Right cardiac atrium (tissue), 5 donors: ENCODE measurements at places on chromosomes 5 and 9. TPM values are rescaled to one million over a fixed set of nuclear protein-coding genes. Genes with fewer than 3 reads are reported as not detected.

- DNase-seq: no peak
Observed at GRCh38 chr9:126317513-126317912, 9.1 kb upstream of the MVB12B start.

- DNase-seq: no peak
Observed at GRCh38 chr5:8892926-8893325, 652.9 kb downstream of the SEMA5A start.

GRCh38 chr5:23234197-23234596 is 273.2 kb upstream of the PRDM9 start:
- no peak for DNase-seq

DNA sequence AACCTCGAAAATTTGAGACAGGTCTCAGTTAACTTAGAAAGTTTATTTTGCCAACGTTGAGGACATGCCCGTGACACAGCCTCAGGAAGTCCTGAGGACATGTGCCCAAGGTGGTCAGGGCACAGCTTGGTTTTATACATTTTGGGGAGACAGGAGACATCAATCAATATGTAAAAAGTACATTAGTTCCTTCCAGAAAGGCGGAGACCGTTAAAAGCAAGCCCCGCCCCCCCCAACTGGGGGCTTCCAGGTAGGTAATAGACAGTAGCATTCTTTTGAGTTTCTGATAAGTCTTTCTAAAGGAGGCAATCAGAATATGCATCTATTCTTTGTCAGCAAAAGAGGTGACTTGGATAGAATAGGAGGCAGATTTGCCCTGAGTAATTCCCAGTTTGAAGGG is 599 bp upstream of the MOCS2 start:
- no peak for DNase-seq

DNA sequence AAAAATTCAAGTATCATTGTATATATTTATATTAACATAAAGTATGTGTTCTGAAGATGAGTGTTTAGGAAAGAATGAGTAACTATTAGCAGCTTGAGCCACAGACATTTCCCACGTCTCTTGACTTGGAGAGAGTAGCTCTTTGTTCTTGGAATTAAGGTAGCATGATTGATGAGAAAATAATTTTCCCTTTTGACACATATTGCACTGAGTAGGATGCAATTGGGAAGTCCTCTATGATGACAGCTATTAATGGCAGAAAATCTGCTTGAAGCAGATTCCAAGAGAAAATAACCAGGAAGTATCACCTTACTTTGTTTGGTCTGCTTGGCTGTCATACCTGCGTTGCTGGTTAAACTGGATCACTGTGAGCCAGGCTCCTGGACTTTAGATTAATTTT is 204.8 kb downstream of the TLE4 start:
- no peak for DNase-seq

- DNase-seq: no peak
Observed at GRCh38 chr5:86716121-86716520, 98.4 kb downstream of the COX7C start.

DNA sequence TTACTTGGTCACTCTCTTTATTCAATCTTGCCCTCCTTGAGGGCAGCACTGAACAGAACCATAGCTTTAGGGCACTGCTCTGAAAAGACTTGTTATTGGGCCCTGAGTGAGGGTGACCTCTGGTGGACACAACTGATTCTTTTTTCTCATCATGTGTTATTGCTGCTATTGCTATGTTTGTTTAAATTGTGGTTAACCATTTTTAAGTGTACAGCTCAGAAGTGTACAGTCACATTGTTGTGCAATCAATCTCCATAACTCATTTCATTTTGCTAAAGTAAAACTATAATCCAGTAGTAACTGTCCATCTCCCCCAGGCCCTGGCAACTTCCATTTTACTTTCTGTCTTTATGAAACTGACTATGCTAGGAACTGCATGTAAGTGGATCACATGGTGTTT is 351.1 kb upstream of the RIOK2 start:
- no peak for DNase-seq

DNA sequence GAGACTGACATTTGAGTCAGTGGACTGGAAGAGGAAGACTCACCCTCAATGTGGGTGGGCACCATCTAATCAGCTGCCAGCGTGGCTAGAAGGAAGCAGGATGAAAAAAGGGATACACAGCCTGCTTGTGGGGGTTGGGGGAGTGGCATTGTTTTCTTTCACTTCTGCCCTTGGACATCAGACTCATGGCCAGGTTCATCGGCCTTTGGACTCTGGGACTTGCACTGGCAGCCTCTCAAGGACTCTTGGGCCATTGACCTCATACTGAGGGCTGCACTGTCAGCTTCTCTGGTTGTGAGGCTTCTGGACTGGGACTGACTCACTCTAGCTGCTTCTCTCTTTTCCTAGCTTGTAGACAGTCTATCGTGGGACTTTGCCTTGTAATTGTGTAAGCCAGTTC is 374.9 kb downstream of the TLE1 start:
- no peak for DNase-seq

GRCh38 chr9:112159781-112160180 is 15.3 kb downstream of the SUSD1 start:
- DNase-seq: no peak

DNA sequence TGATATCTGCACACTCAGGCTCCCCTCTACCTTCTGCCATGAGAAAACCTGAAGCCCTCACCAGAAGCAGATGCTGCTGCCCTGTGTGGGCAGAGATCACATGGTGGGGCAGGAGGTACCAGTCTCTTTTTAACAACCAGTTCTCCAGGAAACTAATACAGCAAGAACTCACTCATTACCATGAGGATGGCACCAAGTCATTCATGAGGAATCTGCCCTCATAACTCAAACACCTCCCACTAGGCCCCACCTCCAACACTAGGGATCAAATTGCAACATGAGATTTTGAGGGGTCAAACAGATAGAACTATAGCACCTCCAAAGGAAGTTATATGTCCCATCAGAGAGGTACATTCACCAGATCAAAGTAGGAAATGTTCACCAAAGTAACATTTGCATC is 136.3 kb upstream of the SHB start:
- no peak for DNase-seq

DNA sequence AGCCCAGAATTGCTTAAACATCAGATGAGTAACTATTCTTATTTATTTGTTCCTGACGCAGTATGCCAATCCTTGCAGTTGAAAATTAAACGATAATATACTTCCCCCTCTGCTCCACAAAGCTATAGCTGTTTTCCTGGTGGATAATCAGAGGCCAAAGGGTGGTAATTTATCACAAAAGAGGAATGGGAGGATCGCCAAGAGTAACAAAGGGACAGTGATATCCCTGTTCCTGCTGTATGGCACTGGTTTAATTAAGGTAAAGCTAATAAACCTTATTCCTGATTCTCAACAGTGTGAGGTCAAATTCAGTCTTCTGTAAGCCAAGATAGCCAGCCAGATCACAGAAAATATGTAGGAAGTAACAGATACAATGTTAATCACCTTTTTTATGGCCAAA is 33.4 kb upstream of the PTGER4 start:
- DNase-seq: no peak

DNA sequence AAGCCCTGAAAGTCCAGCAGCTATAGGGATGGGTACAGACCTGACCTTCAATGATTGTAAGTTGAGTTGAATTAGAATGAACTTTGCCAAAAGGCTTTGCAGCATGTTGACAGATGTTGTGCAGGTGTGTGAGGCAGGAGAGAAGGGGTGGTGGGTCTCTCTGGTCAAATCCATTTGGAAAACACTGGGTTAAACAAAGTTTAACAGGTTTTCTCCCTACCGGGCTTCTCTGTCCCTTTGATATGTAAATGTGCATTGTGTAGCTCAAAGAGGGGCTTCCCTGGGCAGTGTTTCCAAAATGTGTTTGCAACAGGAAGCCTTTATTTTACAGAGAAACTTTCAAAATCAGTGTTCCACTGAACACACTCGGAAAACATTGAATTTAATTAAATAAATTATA is 72.1 kb upstream of the BRINP1 start:
- DNase-seq: no peak

The PTGR1 gene
- total RNA-seq: 31.5 TPM

The CA9 gene
- not detected for total RNA-seq

The TTC1 gene
- total RNA-seq: 107 TPM

The UNC5A gene
- total RNA-seq: 0.17 TPM

The SLIT3 gene
- 188 TPM for total RNA-seq

The NCS1 gene
- 16.6 TPM for total RNA-seq
